Stimulated activated naive CD4-positive, alpha-beta T cell (primary cell): ENCODE measurements at places on chromosomes 5 and 9.

DNA sequence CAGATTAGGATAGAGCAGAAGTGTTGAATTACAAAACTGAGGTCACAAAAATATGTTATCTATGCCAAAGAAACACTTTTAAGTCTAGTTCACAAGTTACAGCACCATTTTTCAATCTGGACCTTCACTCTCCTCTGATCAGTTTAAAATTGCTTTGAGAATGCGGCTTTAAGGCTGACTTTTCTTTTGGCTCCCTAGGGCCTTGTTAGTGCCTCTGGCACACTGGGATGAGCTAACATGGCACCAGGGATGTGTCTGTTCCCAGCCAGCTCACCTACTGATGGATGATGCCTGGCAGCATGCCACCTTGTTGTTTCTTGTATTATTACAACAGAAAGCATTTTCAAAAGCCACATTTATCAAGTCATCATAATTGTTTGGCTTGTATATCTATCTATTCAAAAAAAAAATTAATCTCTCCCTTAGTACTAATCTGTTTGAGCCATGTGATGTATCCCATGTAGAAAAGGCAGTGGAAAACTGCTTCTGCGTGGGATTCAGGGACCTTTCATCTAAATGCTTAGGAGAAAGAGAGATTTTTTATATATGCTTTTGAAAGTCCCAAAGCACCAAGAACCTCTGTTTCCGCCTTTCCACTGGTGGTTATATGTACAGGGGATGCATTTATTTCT lies 46.6 kb downstream of the ADAMTSL1 start:
- DNase-seq, result no peak

DNA sequence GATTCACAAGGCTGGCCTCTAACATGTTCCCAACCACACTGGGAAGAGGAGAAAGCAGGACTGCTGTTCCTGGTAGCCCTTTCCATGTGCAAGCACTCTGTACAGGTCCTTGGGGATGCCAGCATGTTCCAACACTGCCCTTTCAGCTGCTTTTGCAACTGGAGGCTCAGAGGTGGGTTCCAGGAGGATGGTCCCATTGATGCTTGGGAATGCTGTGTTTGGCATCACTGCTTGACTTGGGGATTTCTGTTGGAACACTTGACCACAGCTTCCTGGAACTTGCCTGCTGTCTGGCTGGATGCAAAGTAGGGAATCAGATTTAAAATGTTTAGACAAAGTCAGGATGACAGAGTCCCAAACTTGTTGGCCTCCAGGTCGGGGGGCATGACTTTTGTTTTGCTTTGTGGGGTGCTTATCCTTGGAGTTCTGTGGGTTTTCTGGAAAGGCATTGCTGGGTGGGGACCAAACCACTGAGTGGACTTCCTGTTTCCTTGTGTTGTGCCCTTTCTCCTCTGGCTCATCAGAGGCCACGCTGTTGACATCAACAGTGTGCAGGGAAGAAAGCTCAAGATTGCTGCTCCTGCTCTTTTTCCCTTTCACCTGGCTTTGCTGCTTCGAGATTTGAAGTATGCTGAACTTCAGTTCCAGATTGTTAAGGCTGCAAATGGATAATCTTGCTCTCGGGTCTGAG lies 148.5 kb upstream of the RPS23 start:
- no peak for DNase-seq

GRCh38 chr5:91207248-91207647 lies 175.9 kb downstream of the ARRDC3 start:
- DNase-seq, result no peak

- DNase-seq, result no peak
Observed at GRCh38 chr9:15221746-15222145, 85.3 kb downstream of the TTC39B start.

- DNase-seq, result peak; percentile 74
Observed at GRCh38 chr5:109689740-109690241, at the start of gene MAN2A1. TSS of gene MAN2A1 (plus strand) at chr5:109689927. CDS start at chr5:109690418, 491 bp downstream.

DNA sequence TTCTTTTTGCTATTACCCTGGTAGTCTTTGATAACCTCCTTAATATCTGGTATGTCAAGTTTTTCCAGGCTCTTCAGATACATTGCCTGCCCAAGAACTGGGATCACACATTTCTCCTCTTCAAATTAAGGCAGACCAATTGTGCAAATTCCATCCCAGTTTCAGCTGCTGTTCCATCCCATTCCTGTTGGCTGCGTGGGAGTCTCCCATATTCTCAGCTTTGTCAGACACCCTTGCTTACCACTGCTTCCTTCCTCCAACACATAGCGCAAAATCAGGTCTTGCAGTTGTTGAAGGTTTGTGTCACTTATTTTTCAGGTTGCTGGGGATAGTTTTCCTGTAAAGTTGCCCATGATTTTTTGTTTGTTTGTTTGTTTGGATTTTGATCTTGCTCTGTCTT lies 15.2 kb downstream of the HCN1 start:
- DNase-seq, result no peak

DNA sequence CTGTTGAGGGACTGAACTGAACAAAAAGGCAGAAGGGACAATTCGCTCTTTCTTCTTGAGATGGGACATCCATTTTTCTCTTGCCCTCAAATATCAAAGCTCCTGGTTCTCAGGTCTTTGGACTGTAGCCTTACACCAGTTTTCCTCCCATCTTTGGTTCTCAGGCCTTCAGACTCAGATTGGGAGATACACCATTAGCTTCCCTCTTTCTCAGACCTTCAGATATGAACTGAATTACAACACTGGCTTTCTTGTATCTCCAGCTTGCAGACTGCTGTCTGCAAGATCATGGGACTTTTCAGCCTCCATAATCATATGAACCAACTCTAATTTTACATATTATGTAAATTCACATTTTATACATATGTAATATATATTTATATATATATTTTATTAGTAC lies 12.6 kb upstream of the CCNG1 start:
- no peak for DNase-seq

- no peak for DNase-seq
Observed at GRCh38 chr9:133233681-133234432, 24.8 kb upstream of the OBP2B start.

- DNase-seq, result no peak
Observed at GRCh38 chr5:34533582-34534522, 122.3 kb upstream of the RAI14 start.

GRCh38 chr5:168713051-168713450 lies 133.9 kb upstream of the PANK3 start:
- DNase-seq, result no peak

- DNase-seq, result no peak
Observed at GRCh38 chr9:121463026-121463807, 36.4 kb downstream of the GGTA1 start.

- DNase-seq, result no peak
Observed at GRCh38 chr5:181217111-181217802, 5.8 kb upstream of the TRIM41 start.

DNA sequence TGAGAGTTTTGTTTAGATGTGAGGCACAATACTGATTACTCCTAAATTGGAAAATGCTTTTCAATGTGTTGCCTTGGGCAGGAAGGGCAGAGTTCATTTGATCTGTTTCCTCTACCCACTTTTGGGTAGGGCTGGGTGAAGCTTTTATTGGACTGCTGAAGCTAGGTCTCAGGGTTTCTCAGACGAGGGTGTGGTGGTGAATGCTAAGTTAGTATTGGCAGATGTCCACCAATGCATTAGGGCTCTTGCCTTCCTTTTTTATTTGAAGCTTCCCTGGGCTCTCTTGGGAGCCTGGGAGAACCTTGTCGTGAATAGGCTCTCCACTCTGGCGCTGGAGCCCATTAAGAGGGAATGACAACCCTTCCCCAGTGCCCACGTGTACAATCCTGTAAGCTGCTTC lies 23.1 kb downstream of the SPTAN1 start:
- no peak for DNase-seq

DNA sequence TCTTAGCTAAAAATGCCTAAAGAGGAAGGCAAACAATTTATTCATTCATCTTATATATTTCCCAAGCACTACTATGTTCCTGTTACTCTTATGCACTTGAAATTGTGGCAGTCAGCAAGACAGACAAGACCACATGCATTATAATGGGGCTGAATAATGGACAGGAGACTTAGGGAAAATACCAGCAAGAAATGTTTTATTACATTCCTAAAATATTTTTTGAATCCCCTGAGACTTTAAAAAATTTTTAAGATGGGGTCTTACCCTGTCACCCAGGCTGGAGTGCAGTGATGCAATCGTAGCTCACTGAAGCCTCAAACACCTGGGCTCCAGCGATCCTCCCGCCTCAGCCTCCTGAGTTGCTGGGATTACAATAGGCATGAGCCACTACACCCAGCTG lies 13.2 kb downstream of the ZCCHC9 start:
- no peak for DNase-seq

DNA sequence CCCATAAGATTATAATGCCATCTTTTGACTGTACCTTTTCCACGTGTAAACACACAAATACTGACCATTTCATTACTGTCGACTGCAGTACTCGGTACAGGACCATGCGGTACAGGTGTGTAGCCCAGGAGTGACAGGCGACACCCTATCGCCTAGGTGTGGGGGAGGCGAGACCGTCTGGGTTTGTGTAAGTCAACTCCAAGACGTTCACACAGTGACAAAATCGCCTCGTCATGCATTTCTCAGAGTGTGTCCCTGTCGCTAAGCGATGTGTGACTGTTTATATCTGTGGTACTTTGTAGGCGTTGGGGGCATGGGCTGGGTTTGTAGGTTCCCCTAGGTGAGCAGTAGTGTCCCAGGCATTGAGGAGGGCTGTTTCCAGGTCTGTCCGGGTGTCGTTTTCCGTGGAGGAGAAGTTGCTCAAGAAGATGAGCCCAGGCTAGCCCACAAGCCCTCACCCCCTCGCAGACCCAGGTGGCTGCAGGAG lies 20.3 kb downstream of the NEK6 start:
- DNase-seq, result no peak

- DNase-seq, result peak; percentile 34
Observed at GRCh38 chr9:133103183-133103986, 17.7 kb downstream of the RALGDS start.

- DNase-seq, result no peak
Observed at GRCh38 chr9:110241858-110242321, 14.4 kb downstream of the TXN start.

DNA sequence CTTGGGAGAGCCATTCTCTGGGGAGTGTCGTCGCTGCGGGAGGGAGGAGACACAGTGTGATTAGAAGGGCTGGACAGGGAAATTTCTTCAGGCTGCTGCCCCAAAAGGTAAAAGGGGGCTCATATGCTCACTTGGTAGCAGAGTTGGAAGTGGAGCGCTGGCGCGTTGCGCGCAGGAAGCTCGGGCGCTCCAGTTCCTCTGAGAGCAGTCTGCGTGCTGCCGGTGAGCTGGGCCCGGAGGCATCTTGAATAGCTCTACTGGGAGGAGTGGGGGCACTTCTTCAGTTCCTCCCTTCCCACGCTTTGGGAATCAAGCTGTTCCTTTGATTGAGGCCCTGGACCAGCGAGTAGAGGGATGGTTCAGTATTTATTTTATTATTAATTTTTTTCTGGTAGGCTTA lies 2.7 kb downstream of the RXFP3 start:
- no peak for DNase-seq

GRCh38 chr9:106958955-106959657 lies 96.1 kb downstream of the ZNF462 start:
- no peak for DNase-seq

DNA sequence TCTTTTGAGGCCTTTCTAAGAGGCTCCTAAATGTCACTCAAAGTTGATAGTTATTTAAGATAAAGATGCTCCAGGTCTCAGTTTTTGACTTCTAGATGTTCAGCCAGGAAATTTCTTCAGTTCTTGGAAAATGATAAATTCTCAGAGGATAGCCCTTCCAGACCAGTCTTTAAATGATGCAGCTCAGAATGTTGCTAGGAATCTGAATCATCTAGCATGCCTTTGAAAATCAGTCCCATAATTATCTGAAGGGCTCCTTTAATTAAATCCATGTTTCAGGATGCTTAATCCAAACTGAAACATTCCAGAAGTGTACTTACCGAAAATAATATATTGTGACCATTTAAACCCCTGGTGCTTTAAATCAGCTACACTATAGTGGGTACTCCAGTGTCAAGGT lies 107.5 kb upstream of the FBN2 start:
- DNase-seq, result no peak

- no peak for DNase-seq
Observed at GRCh38 chr9:133717113-133718031, 20.8 kb downstream of the SARDH start.

DNA sequence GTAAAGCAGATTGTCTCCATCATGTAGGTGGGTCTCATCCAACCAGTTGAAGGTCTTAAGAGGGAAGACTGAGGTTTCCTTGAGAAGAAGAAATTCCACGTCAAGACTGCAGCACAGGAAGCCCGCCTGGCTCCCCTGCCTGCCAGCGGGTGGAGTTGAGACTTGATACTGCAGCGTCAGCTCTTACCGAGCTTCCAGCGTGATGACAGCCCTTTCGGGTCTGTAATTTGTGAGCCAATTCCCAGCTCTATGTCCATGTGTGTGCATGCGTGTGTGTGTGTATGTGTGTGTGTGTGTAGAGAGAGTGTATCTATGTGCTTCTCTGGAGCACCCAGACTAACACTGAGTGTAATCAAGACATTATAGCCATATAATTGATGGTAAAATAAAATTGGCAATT lies 379.7 kb upstream of the IRX2 start:
- DNase-seq, result no peak

- DNase-seq, result no peak
Observed at GRCh38 chr9:131651160-131651559, 88.7 kb downstream of the RAPGEF1 start.

- no peak for DNase-seq
Observed at GRCh38 chr5:35717718-35718117, 100.1 kb downstream of the SPEF2 start.

DNA sequence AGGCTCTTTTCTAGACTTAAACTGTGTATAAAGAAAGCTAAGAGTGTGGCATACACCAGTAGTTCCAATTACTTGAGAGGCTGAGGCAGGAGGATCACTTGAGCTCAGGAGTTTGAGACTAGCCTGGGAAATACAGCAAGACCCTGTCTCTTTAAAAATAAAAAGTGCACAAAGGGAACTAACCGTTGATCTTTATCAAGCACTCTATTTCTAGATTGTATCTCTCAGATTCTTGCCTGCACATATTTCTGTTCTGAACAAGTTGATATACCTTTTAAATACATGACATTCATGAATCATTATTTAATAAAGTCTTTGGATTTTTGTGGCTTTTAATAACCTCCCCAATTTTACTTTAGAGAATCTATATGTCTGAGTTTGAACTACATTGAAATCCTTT lies 47.2 kb downstream of the HMGCR start:
- no peak for DNase-seq

- DNase-seq, result no peak
Observed at GRCh38 chr9:83655433-83655832, 32.5 kb downstream of the IDNK start.

DNA sequence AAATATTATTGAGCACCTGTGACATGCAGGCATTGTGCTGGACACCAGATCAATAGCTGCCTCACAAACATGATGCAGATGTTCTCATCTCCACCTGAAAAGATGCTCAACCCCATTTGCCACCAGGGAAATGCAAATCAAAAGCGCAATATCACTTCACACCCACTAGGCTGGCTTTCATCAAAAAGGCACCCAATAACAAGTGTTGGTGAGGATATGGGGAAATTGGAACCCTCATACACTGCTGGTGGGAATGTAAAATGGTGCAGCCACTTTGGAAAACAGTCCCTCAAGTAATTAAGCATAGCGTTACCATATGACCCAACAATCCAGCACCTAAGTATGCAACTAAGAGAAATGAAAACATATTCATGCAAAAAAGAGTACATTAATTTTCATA lies 24.7 kb downstream of the FGF1 start:
- no peak for DNase-seq
